Amniotic stem cell (primary cell): ENCODE measurements at places on chromosomes 7 and 10.

- no peak for DNase-seq
These were observed 158.4 kb downstream of the NEURL1 start for GRCh38 chr10:103651783-103652476.

- no peak for DNase-seq
These were observed 56.2 kb upstream of the NPY start for GRCh38 chr7:24227603-24228359.

DNA sequence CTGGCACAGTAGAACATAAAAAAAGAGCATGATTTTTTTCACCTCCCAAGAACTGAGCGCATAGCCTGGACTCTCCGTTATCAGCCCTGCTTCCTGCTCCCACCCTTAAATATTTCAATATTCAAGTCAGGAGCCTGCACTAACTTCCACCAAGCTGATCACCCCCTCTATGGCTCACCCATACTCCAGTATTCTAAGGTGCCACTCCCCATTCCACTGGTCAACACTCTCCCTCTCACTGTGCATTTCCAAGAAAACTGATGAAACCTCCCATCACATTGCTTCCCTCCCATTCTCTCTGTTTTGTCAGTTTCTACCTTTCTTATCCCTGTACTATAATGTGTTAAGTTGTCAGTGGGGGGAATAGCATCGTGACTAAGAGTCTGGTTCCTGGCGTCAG is 95.0 kb upstream of the C7orf33 start:
- no peak for DNase-seq

GRCh38 chr7:2452074-2452507 is 24.1 kb downstream of the GRIFIN start:
- no peak for DNase-seq

- DNase-seq = no peak
These were observed 950.8 kb upstream of the C7orf33 start for GRCh38 chr7:147639751-147640150.

- no peak for DNase-seq
These were observed 32.7 kb upstream of the KLHL7 start for GRCh38 chr7:23072922-23073321.

- peak; percentile 57 for DNase-seq
These were observed 99.9 kb downstream of the CTBP2 start for GRCh38 chr10:125060482-125060825.

GRCh38 chr7:92763636-92764423 is 72.5 kb downstream of the CDK6 start:
- no peak for DNase-seq

DNA sequence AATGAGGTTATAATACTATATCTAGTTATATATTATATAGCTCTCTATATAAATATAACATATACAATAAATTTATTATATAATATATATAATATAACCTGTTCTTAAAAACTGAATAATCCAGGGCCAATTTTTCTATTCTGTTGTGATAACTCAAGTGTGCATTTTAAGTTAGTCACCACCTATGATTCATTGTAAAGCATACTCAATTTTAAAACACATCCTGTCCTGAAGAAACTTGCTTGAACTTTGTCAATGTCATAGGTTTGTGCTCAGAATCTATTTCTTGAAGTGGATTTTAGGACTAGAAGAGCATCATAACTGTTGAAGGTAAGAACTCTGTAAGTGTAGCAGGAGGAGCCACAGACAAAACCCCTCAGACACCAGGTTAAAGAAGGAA is 1209.8 kb downstream of the REEP3 start:
- DNase-seq = no peak

GRCh38 chr10:20682782-20683181 is 214.3 kb downstream of the NEBL start:
- DNase-seq = no peak

- DNase-seq = peak; percentile 20
These were observed 11.1 kb upstream of the INA start for GRCh38 chr10:103265717-103266329.

DNA sequence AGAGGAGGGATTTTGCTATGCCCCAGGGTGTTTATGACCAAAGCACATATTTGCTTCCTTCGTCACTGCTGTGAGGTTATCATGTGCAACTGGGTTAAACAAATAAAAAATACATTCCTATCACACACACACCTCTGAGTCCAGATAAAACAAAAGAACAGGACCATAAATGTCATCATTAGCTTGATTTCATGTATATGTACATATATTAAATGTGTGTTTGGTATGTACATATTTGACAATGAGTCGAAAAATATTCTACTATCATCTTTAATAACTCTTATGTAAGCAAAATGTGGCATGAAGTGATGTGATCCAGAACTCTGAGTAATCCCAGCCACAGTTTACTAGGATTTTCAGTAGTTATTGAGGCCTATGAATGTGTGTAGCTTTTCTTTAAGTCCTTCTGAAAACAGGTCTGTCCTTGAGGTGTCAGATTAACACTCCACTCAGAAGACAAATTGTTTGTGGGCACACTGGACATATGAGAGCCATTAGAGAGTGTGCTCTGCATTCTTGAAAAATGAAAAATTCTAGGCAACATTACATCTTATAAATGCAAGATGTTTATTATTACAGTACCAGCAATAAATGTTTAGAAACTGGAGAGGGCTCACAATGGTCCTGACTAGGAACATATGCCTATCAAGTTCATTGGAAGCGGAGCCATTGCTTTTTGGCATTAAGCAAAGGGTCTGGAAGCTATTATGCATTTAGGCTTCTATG is 335.1 kb upstream of the SEMA3A start:
- DNase-seq = peak; percentile 17

- DNase-seq = no peak
These were observed 61.9 kb upstream of the LANCL2 start for GRCh38 chr7:55303220-55303619.

GRCh38 chr7:90825779-90826178 is 229.7 kb downstream of the CDK14 start:
- no peak for DNase-seq

DNA sequence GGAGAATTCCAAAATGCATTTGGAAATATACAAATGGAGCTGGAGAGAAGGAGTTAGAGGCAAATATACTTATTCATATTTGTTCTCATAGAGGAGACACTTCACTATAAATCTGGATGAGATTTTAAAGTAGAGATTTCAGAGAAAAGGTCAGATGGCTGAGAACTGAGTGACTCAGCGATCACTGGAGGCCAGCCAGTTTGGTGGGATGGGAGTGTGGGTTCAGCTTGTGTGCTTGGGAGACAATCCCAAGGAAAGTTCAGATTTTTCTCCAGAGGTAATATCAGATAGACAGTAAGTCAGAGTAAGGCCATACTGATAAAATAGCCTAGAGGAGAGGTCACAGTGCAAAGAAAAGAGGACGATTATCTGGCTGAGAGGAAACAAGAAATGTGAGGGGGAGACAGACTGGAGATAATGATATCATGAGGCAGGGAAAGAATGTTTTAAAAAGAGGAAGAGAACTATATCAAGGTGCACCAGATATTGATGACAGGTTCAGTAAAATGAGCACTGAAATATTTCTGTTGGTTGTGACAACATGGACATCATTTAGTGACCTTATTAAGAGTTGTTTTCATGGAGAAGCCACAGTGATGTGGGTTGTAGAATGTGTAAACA is 67.0 kb downstream of the MDFIC start:
- no peak for DNase-seq

- no peak for DNase-seq
These were observed 24.1 kb downstream of the ZNF92 start for GRCh38 chr7:65397730-65398142.
